ENCODE measurements at places on chromosomes 12 and 14.

- DNase-seq: no peak
These were observed 145.6 kb upstream of the SLC38A2 start for GRCh38 chr12:46518169-46518568.

GRCh38 chr12:53184828-53185227 is 4.1 kb upstream of the CSAD start:
- no peak for DNase-seq

DNA sequence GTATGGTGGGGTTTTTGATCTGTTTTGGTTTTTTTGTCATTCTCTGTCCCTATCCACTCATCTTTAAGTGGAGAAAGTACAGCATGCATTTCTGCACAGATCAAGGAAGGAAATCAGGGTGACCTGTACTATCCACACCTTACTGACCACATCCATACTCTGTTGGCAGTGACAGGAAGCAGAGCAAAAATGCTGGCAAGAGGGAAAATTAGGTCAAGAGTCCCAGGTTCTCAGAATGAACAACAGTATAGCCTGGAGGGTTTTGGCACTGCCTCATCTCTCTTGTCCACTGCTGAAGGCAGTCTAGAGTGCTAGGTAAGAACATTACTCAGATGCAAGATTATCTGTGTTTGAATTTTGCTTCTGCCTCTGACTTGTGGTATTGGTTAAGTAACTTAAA is 70.7 kb downstream of the TAOK3 start:
- peak; percentile 41 for DNase-seq

GRCh38 chr12:7018350-7019042 is at the start of gene LPCAT3:
LPCAT3 (minus strand) TSS chr12:7018476; CDS start chr12:7018424, 52 bp downstream.
- DNase-seq: peak; percentile 82

DNA sequence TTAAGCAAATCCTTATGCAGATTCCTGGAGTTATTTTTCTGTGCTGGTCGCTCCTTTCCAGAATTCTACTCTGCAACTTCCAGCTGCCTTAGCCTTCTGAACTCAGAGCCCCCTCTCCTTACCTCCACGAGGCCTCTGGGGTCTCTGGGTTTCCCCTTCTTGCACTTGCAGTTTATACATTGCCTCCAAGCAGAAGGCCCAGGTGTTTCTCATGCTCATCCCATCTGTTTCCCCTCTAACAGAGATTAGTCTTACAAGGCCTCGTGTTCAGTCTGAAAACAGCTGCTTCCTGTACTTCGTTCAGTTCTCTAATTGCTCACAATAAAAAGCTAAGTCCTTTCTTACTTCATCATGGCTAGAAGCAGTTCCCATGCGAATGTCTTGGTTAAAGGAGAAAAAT is 134.4 kb upstream of the FGD4 start:
- DNase-seq: no peak

Measured in A172 (cell line).